ENCODE measurements at places on chromosomes 3 and 15.

GRCh38 chr3:114552527-114552812 is 258.6 kb downstream of the TIGIT start:
- peak; percentile 66 for DNase-seq

DNA sequence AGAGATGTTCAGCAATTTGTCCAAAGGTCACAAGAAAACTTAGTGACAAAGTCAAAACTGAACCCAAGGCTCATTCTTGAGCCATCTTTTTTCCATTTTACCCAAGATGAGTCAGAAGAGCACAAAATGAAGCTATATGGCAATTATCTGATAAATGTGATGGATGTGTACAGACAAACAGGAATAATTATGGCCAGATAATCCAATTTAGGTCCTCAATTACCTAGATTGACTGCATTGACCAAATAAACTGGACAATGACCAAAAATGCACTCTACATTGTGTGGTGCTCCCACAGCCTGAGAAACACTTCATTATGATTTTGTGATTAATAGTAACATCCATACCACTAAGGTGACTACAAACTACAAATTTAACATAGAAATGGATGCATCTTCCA is 1105.8 kb downstream of the IGSF11 start:
- no peak for DNase-seq

DNA sequence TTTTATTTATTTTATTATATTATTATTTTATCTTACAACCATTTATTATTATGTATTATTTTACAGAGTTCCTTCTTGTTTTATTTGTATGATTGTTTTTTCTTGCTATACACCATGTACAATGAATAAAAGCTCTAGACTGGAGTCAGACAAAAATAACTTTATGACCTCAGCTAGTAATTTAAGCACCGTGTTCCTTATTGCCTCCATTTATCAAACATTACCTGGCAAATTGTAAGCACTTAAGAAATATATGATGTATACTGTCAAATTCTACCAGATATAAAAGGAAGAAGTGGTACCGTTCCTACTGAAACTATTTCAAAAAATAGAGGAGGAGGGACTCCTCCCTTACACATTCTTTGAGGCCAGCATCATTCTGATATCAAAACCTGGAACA is 326.9 kb upstream of the NECTIN3 start:
- no peak for DNase-seq

DNA sequence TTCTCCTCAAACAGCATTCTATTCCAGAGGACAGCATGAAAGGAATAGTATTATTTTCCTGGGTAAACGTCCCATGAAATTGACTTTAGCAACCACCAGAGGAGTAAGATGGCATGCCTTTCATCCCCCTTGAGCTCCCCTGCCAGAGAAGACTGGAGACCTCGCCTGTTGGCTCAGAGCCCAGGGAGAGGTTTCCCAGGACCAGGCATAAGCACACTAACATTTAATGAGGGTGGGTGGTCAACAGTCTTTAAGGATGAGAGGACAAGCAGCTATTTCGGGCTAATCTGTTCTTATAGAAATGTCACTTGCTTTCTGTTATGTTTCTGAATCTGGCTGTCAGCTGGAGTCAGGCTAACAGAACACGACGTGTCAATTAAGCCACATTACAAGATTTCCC is 390.5 kb downstream of the GABRG3 start:
- DNase-seq, result no peak

DNA sequence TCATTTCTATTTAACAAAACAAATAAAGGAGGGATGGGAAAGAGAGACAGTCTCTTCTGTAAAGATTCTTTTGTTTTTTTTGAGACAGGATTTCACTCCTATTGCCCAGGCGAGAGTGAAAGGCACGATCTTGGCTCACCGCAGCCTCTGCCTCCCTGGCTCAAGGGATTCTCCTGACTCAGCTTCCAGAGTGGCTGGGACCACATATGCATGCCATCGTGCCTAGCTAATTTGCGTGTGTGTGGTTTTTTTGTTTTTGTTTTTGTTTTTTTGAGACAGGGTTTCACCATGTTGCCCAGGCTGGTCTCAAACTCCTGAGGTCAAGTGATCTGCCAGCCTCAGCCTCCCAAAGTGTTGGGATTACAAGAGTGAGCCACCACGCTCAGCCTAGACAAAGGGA is 23.3 kb downstream of the STAG1 start:
- DNase-seq, result peak; percentile 90

GRCh38 chr3:53227993-53228885 is 27.6 kb downstream of the TKT start:
- DNase-seq, result no peak

DNA sequence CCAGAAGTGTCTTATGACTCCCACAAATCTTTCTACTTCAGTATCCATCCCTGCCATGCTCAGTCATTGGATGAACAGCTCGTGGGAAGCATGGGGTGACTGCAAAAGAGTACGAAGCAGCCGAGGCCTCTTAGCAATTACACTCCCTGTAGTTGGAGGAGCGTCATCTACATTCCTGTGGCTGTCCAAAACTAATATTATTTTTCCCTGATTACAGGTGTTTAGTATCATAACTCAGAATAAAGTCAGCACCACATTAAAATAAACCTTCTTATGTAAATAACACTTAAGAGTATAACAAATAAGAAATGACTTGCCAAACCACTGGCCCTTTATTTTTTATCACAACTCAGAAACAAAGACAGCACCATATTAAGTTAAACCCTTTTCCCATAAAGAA is 141.5 kb downstream of the PLOD2 start:
- DNase-seq, result peak; percentile 13

GRCh38 chr15:90463381-90463780 is 66.3 kb upstream of the CRTC3 start:
- DNase-seq, result peak; percentile 62

GRCh38 chr3:187263270-187263669 is 28.3 kb downstream of the MASP1 start:
- peak; percentile 79 for DNase-seq

- peak; percentile 65 for DNase-seq
Observed at GRCh38 chr3:152399374-152399773, 130.6 kb downstream of the MBNL1 start.

DNA sequence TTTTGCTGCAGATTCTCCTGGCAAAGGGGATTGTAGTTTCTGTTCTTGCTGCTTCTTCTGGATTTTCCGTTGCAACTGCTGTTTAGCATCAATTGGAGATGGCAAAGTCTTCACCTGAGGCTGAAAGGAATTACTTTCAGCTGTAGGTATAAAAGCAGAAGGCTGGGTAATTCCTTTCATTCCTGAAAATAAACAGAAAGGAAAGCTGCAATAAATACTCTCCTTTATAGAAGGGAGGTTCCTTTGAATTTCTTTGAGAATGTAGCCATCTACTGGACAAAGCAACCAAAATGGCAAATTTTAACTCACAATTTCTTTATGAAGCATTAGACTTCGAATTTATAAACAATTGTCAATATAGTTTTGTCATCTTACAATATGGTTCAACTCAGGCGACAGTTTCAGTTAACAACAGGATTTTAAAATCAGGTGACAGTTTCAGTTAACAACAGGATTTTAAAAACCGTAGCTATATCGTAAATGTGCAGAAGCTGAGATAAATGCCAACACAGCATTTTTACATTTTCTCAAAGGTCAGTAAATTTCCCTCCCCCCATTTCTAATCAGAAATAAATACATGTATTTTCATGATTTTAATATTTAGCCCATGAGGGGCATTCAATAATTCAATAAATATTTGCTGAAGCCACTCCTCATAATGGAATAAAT is 104.9 kb upstream of the NEDD4 start:
- peak; percentile 5 for DNase-seq

GRCh38 chr15:44300572-44300971 is 12.1 kb downstream of the GOLM2 start:
- no peak for DNase-seq

GRCh38 chr15:89783111-89783860 is 7.2 kb downstream of the MESP2 start:
- DNase-seq, result peak; percentile 96

GRCh38 chr3:50737193-50737905 is 62.6 kb downstream of the DOCK3 start:
- DNase-seq, result no peak

GRCh38 chr3:71130471-71131374 is 452.8 kb downstream of the FOXP1 start:
- peak; percentile 86 for DNase-seq

DNA sequence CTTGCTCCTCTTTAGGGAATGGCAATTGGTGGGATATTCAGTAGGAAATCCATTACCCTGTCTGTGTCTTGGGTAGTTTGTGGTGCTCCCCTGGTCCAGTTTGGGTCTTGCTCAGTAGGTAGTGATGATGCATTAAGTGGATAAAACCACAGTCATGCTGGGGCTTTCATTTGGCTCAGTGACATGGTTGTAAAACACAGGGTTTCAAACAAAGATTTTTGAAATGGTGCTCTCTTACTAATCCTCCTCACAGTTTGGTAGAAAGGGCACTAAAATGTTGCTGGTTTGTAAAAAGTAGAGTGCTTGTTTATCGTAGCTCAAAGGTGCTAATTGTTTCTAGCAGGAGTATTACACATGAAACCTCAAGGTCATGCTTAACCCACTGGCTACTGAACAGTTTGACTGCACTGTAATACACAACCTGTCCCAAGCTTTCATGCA is 22.9 kb downstream of the BBX start:
- peak; percentile 21 for DNase-seq

- peak; percentile 47 for DNase-seq
Observed at GRCh38 chr15:90588427-90588826, 58.7 kb downstream of the CRTC3 start.

- no peak for DNase-seq
Observed at GRCh38 chr3:68483601-68484000, 448.7 kb downstream of the TAFA4 start.

- DNase-seq, result peak; percentile 28
Observed at GRCh38 chr3:138260611-138261010, 69.0 kb downstream of the NME9 start.
